ENCODE measurements at places on chromosomes 16 and 17.

DNA sequence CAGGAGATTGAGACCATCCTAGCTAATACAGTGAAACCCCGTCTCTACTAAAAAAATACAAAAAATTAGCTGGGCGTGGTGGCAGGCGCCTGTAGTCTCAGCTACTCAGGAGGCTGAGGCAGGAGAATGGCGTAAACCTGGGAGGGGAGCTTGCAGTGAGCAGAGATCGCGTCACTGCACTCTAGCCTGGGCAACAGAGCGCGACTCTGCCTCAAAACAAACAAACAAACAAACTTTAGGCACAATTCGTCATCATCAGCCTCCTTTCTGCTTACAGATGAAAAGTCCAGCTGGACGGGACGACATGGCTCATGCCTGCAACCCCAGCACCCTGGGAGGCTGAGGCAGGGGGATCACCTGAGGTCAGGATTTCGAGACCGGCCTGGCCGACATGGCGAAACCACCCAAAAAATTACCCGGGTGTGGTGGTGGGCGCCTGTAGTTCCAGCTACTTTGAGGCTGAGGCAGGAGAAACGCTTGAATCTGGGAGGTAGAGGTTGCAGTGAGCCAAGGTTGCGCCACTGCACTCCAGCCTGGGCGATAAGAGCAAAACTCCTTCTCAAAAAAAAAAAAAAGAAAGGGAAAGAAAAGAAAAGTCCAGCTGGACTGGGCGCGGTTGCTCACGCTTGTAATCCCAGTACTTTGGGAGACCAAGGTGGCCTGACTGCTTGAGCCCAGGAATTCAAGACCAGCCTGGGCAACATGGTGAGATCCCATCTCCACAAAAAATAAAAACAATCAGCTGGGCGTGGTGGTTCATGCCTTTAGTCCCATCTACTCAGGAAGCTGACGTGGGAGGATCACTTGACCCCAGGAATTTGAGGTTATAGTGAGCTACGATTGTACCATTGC lies 1.5 kb upstream of the SPIRE2 start:
- no peak for DNase-seq

- no peak for DNase-seq
Observed at GRCh38 chr17:58534901-58535421, 20.5 kb upstream of the MTMR4 start.

DNA sequence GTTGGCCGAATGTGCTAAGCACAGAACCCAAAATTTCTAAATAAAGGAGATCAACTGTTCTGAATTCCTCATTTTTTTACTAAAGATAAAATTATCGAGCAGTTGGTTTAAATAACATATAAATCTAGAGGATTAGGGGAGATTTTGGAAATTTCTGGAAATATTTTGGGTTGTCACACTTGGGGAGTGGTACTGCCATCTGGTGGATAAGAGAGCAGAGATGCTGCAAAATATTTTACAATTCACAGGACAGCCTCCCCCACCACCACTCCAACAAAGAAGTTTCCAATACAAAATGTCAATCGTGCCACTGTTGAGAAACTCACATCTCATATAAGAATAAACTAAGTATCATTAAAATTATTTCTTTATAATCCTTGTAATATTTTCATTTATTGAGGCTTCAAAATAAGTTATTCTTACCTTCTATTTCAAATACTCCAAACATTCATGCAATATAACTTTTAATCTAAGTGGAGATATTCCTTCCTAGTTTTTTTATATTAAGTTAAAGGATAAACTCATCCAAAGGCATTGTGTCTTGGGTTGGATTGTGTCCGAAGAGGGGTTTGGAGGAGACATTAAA lies 17.0 kb upstream of the ABCA8 start:
- DNase-seq, result no peak

DNA sequence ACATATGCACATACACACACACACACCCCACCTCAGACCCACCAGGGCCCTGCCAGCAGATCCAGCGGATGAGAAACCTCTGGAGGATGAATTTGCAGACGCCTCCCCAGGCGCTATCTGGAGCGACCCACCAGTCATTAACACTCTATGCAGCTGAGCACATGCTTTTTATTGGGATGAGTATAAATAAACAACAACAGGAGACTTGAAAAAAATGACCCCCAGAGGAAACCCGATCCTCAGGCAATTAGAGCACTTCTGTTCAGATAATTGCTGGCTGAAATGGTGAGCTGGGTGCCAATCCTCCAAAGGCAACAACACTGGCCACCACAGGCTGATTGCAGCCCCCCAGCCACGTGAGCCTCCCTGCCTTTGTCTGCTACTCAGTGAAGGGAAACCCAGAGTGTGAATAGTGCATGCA lies 32.9 kb downstream of the DYNLRB2 start:
- DNase-seq, result no peak

DNA sequence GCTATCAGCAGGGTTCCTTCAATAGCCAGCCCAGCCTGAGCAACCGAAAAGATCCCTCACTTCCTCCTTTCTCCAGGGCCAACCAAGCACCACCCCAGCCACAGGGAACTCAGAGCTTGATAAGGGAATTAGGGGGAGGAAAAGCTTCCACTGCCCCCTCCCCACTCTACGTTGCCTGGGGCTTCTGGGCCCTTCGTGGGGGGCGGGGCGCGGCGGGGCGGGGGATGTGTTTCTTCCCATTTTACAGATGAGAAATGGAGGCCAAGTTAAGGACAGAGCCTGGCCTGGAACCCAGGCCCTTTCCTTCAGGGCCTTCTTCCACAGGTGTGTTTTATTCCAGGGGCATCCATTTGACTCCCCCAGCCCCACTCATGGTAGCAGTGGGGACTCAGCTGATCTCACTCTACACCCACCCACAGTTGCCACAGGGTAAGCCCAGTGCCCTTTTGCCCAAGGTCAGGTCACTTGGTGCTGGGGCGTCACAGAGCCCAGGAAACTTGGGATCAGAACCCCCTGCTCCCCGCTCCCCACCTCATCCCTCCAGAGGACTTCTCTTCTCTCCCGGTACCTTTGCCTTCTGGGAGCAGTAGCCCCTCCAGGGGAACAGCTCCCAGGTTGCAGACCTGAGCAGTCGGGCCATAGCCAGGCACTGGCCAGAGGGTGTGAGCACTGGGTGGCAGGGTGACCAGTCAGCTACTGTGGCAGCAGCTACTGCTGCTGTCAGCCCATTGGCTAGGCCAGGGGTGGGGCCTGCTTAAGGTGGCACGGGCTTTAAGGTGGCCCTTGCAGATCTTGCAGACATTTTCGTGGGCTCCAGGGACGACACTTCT lies at the start of gene LDHD:
TSS of gene LDHD (minus strand) at position 700 of the 830 bp plus-strand sequence. CDS start at position 640, 60 bp downstream.
- no peak for DNase-seq

DNA sequence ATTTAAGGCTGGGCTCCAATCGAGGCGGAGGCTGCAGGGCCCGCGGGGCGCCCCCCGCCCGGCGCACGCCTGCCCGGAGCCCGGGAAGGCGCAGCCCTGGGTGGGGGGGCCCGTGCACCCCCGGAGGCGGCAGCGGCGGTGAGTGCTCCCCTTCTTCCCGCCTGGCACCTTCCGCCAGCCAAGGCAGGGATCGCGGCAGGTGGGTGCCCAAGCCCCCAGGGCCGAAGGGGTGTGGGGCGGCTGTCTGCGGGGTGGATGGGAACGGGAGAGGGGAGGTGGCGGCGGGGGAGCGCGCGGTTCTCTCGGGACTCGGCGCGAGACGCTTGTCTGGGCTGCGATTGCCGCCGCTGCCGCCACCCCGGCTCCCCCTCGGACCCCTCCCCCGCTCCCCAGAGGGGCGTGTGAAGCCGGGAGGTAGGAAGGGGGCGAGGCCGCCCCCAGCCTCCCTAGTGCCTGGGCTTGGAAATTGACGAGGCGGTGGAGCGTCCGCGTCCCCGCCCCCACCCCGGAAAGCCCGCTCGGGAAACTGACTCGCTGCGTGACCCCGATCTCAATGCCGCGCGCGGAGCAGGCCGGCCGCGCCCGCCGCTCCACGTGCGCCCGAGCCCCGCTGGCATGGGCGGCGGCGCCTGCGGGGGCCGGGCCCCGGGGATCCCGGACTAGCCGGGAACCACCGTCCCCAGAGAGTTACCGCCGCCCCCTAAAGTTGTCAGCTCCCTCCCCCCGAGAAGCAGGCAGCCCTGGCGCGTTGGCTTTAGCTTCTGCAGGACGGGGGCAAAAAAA lies 231.5 kb downstream of the MRTFB start:
- DNase-seq, result peak; percentile 34

GRCh38 chr16:30490210-30490609 lies 17.7 kb downstream of the ITGAL start:
- DNase-seq, result no peak

GRCh38 chr16:16086653-16087446 lies 136.4 kb downstream of the ABCC6 start:
- DNase-seq, result no peak

DNA sequence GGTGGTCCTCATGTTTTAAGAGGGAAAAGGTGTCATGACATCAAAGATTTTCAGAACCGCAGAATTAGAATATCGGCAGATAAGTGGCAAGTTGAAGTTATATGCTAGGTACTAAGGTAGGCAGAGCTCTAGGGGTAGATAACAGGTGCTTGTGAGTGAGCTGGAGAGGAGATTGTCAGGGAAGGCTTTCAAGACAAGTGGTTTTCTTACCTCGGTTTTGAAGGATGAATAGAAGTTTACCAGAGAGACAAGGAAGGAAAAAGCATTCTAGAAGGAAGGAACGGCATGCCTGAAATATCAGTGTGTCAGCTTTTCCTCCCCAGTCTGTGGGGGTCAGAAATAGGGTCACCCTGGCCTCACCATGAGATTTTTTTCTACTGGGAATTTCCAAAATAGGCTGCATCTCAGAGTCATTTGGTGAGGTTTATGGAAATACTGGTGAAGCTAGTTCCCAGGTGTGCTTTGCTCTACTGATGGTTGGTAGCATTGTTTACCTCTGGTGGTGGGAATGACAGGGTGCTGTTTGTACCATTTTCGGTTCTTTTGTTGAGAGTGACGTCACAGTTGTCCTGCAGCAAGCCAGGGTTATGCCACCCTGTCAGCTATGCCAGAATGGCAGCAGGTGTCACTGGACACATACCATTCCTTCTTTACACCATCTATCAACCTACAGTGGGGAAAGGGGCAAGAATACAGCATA lies 112.5 kb downstream of the MSI2 start:
- no peak for DNase-seq

DNA sequence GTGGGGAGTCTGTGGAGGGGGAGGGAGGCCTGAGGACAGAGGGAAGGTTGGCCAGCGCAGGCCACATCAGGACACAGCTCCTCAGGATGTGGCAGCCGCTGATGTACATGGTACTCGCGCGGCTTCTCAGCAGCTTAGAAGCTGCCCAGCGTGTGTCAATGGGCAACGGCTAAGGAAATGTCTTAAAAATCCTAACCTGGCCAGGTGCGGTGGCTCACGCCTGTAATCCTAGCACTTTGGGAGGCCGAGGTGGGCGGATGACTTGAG lies 53.2 kb downstream of the PGS1 start:
- no peak for DNase-seq

DNA sequence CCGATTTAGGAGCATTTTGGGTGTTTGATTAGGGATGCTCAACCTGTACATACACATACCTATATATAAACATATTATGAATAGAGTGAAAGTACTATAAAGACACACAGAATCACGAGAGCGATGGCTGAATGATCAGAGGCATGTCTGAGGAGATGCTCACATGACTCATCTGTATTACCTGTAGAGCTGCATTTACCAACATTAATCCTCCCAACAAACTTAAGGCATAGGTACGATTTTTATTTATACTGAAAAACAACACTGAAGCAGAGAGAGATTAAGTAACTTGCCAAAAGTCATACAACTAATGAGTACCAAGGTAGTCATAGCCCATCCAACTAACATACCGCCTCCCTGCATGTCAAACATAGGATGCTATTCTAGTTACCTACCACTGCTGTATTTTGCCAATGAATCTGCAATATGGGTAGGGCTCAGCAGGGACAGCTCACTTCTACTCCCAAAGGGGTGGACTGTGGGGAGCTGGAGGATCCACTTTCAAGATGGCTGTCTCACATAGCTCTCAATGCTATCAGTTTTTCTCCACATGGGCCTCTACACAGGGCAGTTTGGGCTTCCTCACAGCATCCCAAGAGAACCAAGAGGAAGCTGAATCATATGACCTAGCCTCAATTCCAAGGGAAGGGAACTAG lies 7.3 kb downstream of the CYB5D1 start:
- DNase-seq, result no peak
